Stimulated activated CD8-positive, alpha-beta memory T cell treated with anti-CD3 and anti-CD28 coated beads, Interleukin-15, amount 100 ng/mL, for 48 hours (primary cell): ENCODE measurements at places on chromosomes 16 and 17.

- no peak for DNase-seq
Observed at GRCh38 chr16:66374176-66374575, 7.7 kb downstream of the CDH5 start.

GRCh38 chr16:22732959-22733358 is 81.0 kb upstream of the HS3ST2 start:
- DNase-seq: no peak

- no peak for DNase-seq
Observed at GRCh38 chr16:68217506-68217905, 18.4 kb downstream of the ESRP2 start.

- DNase-seq: no peak
Observed at GRCh38 chr17:55286681-55287589, 22.2 kb downstream of the HLF start.

- DNase-seq: no peak
Observed at GRCh38 chr17:70172923-70173322, 3.6 kb downstream of the KCNJ2 start.

DNA sequence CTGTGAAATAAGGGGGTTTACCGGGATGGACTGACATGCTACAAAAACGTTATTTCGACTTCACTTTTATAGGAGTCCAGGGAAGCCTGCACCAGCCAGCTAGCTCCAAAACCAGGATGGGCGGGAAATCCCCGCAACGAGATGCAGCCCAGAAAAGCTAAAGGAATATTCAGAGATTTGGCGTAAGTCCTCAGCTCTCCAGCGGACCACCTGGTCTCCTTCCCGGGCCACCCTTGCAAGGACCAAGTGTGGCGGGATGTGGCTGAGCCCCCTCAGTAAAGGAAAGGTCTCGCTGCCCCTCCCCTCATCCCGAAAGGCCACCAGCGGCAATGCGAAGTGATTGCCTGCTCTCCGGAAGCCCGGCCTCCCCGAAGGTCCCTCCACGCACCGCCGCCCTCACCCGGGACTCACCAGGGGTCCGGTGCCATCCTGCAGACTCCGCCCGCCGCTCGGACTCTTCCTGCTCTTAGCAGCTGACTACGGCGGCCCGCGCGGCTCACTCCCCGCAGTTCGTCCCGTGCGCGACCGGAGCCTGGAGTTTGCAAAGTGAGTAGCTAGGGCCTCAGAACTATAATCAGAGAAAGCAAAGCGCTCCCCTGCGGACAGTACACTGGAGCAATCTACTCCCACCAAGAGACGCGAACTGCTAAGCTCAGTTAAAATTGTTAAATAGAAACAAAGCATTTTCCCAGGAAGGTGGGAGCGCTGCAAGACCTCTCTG is at the start of gene STX8:
STX8 (minus strand) TSS at position 440 of the 721 bp plus-strand sequence; CDS start at position 428, 12 bp downstream.
- peak; percentile 76 for DNase-seq

DNA sequence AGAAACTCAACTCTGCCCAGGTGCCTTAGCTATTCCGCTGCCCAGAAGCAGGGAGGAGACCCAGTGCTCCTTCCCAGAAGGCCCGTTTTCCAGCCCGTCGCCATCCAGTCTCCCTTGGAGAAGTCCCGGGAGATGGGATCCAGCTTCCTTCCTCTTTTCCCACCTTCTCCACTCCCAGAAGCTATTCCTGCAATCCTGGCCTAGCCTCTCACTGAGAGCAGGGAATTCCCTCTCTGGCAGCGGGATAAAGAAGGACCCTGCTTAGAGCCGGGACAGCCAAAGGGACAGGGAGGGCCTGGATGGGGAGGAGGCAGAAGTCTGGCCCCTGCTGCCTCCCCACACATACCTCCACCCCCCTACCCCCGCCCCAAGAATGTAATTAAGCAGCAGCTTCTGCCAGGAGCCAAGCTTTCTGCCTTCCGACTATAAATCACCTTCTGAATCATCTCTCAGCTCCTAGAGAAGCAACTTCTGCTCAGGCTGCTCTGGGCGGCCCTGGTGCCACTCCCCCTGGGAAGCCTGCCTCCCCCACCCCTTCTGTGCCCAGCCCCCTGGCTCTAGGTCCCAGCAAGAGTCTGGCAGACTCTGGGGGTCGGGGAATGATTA is 6.4 kb downstream of the WNT3 start:
- DNase-seq: no peak

DNA sequence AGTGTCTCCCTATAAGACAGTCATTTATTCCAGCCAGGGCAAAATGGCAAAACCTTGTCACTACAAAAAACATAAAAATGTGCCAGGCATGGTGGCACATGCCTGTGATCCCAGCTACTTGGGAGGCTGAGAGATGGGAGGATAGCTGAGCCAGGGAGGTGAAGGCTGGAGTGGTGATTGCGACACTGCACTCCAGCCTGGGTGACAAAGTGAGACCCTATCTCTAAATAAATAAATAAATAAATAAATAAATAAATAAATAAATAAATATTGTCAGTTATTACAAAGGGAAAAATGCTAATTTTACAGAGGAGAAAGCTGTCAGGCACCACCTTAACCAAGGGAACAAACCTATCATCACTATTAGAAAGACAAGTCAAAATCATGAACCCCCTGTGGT is 75.5 kb downstream of the STH start:
- no peak for DNase-seq

DNA sequence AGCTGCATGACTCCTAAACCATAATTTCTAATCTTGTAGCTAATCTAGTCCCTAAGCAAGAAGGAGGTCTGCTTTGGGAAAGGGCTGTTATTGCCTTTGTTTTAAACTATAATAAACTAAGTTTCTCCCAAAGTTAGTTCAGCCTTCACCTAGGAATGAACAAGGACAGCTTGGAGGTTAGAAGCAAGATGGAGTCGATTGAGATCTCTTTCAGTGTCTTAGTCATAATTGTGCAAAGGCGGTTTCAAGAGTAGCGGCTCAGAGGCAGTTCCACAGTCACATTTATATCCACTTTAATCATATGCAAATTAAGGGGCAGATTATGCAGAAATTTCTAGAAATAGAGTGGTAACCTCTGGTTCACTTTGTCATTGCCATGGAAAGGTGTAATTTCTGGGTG is 17.4 kb downstream of the DRC7 start:
- DNase-seq: no peak

- no peak for DNase-seq
Observed at GRCh38 chr16:23587726-23588125, 8.4 kb downstream of the NDUFAB1 start.
